Karpas-422 (cell line): ENCODE measurements at places on chromosomes 11 and 22. TPM values are rescaled to one million over a fixed set of nuclear protein-coding genes. Genes with fewer than 3 reads are reported as not detected.

DNA sequence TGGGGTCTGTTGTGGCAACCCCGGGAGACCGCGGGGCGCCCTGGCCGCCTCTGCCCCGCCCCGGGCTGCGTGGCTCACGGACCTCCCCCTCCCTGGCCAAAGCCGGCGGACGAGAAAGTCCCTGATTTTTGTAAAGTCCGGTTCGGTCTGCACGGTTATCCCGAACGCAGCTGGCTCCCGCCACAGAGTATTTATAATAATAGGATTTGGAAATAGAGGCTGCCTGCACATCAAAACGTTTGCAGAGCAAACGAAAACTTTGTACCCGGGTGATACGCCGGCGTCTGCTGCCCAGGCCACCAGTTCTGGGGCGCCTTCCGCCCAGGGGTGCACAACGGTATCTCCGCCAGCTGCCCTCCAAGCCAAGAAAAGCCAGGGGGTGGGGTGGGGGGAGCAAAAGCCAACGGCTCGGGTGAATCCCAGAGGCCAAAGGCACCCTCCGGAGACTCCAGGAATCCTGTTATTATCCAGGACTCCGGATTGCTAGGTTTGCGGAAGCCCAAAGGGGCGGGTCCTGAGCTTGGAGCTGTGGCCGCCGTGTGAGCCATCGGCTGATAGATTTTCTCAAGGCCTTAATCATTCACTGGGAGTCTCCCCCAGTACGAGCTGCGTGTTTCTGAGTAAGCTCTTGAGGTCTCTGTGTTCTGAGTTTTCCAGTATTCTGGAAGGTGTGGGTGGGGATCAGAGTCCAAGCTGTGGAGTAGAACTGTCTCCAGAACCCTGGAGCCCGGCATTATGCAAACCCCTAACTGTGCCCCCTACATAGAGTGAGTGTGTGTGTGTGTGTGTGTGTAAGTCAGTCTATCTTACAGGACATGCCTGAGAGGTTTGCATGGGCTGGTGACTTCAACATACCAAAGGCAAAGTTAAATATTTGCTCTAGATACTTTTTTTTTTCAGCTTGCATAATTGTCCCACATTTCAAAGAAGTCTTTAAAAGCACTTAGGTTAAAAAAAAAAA, 673 bp upstream of the SHANK2 start:
- no peak for DNase-seq

GRCh38 chr11:77118086-77118485, 10.0 kb upstream of the MYO7A start:
- DNase-seq, result no peak

Gene LRRC74B
- total RNA-seq, result not detected in 2 replicates

Gene MYRF
- total RNA-seq, result 0.32 TPM in 1 of 2 replicates, not detected in the other

Gene MAPK8IP2
- 1.3 and 1.6 TPM in 2 replicates for total RNA-seq

DNA sequence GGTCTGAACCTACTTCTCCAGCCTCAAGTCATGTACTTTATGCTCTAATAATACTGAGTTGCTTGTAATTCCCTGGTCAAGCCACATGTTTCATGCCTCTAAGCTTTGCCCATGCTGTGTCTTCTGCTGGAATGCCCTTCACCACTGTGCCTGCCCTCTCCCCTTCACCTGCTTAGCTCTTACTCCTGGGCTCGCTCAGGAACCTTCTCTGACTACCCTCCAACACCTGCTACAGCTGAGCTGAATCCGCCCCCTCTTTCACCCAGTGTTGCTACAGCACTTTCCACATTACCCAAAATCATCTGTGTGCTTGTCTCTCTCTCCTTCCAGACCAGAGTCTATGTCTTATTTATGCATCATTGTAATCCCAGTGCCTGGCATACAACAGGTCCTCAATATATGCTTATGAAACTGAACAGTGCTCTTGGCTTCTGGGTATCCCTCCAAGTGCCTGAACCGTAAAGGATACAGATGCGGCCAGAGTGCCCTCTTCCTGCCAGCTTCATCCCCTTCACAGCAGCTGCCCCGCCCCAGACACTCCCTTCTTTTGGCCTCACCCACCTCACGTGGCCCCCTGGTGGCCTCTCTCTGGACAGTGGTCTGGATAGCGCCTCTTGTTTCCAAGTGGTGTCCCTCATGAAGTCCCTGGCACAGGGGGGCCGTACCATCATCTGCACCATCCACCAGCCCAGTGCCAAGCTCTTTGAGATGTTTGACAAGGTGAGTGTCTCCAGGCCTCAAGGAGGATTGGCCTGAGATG, 7.1 kb downstream of the ABCG4 start:
- peak; percentile 53 for DNase-seq

DNA sequence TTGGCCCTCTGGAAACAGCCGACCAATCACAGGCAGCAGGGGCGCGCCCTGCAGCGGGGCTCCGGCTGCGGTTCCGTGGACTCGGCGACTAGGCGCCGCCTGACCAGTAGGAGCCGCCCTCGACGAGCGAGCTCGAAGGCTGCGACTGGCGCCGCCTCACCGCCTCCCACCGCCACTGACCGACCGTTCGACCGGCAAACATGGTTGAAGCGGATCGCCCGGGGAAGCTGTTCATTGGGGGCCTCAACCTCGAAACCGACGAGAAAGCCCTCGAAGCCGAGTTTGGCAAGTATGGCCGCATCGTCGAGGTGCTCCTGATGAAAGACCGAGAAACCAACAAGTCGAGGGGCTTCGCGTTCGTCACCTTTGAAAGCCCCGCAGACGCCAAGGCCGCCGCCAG, at the start of gene RBMXL2:
TSS of gene RBMXL2 (plus strand) at position 78 of the 400 bp plus-strand sequence. CDS start at position 201, 123 bp downstream.
- DNase-seq, result no peak

DNA sequence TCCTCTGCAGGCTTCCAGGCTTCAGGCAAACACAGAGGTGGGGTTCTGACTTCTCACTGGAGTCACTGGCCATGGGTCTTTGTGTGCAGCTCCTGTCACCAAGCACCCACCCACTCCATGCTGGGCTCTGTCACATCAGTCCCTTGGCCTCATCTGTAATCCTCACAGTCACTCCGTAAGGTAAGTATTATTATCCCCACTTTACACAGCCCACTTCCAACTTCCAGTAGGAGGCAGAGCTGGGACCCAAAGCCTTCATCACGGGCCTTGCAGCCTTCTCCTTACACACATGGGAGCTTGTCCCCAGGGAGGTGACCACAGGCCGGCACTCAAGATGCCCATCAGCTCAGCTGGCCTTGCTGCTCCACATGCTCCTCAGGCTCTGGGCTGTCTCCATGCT, 266.7 kb upstream of the B3GAT1 start:
- DNase-seq, result no peak

Gene SCGB2A2
- not detected in 2 replicates for total RNA-seq

DNA sequence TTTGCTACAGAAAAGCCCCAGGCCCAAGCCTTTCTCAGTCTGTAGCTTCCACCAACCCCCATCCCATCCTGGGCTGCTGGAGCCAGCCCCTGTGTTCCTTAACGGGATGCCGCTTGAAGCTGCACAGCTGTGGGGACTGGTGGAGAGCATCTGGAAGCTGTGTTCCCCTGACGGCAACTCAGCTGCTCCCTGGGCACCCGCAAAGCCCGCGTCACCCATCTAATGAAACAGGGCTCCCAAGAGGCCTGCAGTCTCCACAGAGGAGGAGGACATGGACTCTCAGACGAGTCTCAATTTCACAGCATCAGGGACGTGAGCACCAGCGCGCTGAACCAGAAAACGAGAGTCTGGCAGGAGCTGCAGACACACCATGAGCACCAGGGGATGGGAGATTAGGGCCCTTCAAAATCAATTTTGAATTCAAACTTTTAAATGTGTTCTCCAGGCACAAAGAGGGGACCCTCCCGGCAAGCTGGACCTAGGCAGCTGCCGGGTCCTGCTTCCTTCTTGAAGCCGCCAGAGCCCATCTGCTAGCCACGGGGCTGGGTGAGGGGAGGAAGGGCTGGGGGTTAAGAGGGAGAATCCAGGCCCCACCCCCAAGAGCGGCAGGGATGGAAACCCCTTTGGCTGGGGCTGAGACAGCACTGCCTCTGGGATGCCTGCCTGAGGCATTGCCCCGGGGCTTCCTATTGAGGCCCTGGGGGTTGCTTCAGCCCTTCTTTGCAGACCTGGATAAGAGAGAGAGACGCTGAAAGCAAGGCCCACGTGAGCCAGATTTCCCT, 21.0 kb downstream of the LMO1 start:
- DNase-seq, result no peak

DNA sequence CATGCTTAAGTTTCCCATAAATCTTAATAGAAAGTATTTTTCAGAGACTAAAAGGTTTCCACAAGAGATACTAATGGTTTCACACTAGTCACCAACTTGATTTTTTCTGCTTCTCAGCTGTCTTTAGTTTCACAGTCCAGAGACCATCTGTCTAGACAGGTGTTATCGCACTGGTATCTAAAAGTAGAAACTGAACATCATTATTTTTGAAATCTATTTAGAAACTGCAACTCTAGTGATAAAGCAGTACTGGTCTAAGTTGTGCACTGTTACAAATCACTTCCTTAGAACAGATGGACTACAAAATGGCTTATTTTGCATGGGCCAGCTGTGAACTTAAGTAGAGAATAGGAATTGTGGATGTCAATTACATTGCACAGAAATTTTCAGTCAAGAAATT, 78.0 kb downstream of the CNTN5 start:
- DNase-seq, result no peak
